ENCODE measurements at places on chromosomes 2 and 18. TPM values are rescaled to one million over a fixed set of nuclear protein-coding genes. Genes with fewer than 3 reads are reported as not detected.

DNA sequence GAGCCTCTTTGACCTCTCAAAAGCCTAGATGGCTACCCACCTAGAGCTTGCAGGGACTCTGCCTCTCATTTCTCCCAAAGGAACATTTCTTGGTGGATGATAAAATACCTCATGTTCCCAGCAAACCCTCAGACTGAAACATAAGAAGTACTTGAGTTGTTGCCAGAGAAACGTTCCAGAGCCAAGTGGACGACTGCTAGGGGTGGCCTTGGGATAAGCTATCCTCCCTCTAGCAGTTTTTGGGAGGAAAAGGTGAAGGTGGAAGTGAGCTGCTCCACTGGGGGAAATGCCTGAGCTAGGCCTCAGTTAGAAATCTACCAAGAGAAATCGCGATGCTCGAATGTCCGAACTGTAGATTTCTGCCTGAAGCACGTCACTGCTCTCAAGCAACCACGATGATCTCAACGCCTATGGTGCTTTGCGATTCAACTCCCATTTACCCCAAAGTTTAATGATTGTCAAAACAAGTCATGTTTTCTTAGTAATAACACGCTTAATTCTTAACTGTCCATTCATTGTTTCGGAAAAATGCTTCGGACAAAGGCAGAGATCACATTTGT lies 91.5 kb downstream of the CCBE1 start:
- H3K4me1 ChIP-seq, result no peaks in the 10 kb centered on the region
- no peak for DNase-seq
- no peaks in the 10 kb centered on the region for H3K36me3 ChIP-seq
- no peak overlapping the region for H3K27ac ChIP-seq
- H3K27me3 ChIP-seq, result no peaks in the 10 kb centered on the region

- H3K4me1 ChIP-seq, result no peaks in the 10 kb centered on the region
- H3K36me3 ChIP-seq, result no peaks in the 10 kb centered on the region
- no peak overlapping the region for H3K27ac ChIP-seq
- no peak overlapping the region for H3K4me3 ChIP-seq
- no peaks in the 10 kb centered on the region for H3K27me3 ChIP-seq
Measured at GRCh38 chr2:202400941-202401340, 24.8 kb downstream of the BMPR2 start.

- H3K27me3 ChIP-seq, result no peaks in the 10 kb centered on the region
- peaks cover 3% of the 10 kb centered on the region for H3K4me1 ChIP-seq
- H3K36me3 ChIP-seq, result no peaks in the 10 kb centered on the region
- no peak overlapping the region for H3K27ac ChIP-seq
- no peak for DNase-seq
Measured at GRCh38 chr2:165827016-165827920, 33.2 kb upstream of the GALNT3 start.

DNA sequence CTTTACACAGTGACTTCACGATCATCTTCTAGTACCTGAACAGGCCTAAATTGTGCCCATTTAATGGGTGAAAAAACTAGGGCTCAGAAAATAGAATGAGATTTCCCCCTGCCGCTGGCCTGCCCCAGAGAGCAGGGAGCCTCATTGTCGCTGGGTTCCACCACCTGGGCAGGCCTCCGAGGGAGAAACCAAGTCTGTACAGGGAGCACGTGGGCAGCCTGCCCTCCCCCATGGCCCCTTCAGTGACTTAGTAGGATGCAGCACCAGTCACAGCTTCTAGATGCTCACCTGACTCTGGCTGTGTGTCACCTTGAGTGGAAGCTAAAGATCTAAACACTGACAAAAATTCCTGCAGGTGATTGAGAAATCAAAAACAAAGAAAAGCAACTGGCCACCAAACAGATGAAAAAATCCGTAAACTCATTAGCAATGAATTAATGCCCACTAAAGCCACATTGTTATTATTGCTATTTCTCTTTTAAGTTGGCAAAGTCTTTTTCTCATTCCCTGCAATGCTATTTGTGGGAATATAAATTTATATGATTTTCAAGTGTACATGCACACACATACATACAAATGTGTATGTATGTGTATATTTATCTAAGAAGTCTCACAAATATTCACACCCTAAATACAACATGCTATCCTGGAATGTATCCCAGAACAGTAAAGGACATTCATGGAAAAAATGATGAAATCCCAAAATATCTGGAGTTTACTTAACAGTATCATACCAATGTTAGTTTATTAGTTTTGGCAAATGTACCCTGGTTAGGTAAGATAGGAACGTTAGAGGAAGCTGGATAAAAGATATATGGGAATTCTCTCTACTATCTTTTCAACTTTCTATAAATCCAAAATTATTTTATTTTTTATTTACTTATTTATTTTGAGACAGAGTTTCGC lies 18.7 kb upstream of the ASPRV1 start:
- DNase-seq, result no peak
- peaks cover 3% of the 10 kb centered on the region for H3K4me1 ChIP-seq
- H3K27me3 ChIP-seq, result no peaks in the 10 kb centered on the region
- H3K36me3 ChIP-seq, result no peaks in the 10 kb centered on the region
- H3K27ac ChIP-seq, result no peak overlapping the region

DNA sequence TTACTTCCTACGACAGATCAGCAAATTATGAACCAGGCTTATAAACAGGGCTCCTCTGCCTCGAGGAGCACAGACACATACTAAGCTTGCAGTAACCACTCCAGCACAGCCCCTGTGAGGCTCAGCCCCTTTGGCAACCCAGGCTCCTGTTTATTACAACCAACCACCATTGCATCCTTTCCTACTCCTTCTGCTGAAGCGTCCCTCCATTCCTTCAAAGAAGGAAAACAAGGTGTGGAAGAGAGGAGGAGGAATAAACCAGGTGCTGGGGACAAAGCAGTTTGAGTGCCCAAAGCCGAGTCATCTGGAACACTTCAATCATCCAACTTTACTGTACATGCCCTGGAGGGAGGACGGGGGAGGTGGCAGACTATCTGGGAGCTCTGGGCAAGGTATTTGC lies 87.2 kb upstream of the MGAT4A start:
- H3K27ac ChIP-seq, result peak overlapping the region; percentile 28
- peaks cover 3% of the 10 kb centered on the region for H3K27me3 ChIP-seq
- no peaks in the 10 kb centered on the region for H3K4me1 ChIP-seq
- peak; percentile 58 for DNase-seq
- no peaks in the 10 kb centered on the region for H3K36me3 ChIP-seq

DNA sequence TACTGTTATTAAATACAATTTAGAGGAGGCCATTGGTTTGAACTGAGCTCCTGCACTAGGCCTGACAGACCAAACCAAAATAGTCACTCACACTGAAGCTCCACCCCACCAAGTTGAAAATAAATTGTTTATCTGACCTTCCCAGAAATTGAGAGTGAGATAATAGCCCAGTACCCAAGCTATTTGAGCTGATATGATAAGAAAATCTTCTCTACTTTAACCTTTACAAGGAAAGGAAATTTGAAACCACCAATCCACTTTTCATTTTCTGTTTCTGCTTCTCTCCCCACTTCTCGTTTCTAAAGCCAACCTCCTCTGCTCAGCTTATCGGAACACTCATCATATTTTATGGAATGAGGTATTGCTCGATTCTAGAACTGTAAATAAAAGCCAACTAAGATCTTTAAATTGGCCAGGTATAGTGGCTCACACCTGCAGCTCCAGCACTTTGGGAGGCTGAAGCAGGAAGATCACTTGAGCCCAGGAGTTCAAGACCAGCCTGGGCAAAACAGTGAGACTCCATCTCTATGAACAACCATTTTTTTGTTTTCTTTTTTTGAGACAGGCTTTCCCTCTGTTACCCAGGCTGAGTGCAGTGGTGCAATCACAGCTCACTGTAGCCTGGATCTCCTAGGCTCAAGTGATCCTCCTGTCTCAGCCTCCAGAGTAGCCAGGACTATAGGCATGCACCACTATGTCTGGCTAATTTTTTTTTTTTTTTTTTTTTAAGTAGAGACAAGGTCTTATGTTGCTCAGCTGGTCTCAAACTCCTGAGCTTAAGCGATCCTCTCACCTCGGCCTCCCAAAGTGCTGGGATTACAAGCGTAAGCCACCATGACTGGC lies 13.3 kb upstream of the GALM start:
- no peak overlapping the region for H3K27ac ChIP-seq
- H3K4me3 ChIP-seq, result no peak overlapping the region
- no peaks in the 10 kb centered on the region for H3K36me3 ChIP-seq

- DNase-seq, result no peak
- no peaks in the 10 kb centered on the region for H3K4me1 ChIP-seq
- no peaks in the 10 kb centered on the region for H3K27me3 ChIP-seq
- H3K36me3 ChIP-seq, result no peaks in the 10 kb centered on the region
- no peak overlapping the region for H3K27ac ChIP-seq
Measured at GRCh38 chr2:238131761-238132462, 6.6 kb upstream of the KLHL30 start.

DNA sequence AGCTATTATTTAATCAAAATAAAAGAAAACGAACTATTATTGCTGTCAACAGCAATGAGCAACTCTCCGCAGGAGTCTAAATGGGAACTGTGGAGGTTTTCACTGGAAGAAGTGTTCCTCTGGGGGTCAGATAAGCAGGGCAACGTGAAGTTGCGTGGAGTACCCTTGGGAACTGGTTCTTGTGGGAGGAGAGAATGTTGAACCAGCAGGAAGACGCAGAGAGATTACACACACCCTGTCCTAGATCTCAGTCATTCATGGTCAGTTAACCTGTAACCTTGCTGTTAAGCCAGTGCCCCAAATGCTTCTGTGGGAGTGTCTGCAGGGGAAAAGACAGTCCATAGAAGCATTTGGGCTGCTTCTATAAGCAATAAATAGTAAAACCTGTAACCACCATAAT lies 20.4 kb upstream of the CABLES1 start:
- no peak overlapping the region for H3K4me3 ChIP-seq
- H3K27ac ChIP-seq, result peak overlapping the region; percentile 69
- peaks cover 8% of the 10 kb centered on the region for H3K4me1 ChIP-seq
- no peaks in the 10 kb centered on the region for H3K36me3 ChIP-seq

- H3K4me1 ChIP-seq, result no peaks in the 10 kb centered on the region
- no peak overlapping the region for H3K4me3 ChIP-seq
- no peak overlapping the region for H3K27ac ChIP-seq
- H3K27me3 ChIP-seq, result no peaks in the 10 kb centered on the region
Measured at GRCh38 chr2:153294199-153294786, 184.3 kb downstream of the RPRM start.

GRCh38 chr2:37623971-37624900 lies 47.2 kb downstream of the CDC42EP3 start:
- H3K4me1 ChIP-seq, result peaks cover 16% of the 10 kb centered on the region
- H3K27me3 ChIP-seq, result no peaks in the 10 kb centered on the region
- peak overlapping the region; percentile 65 for H3K27ac ChIP-seq
- no peak for DNase-seq
- no peak overlapping the region for H3K4me3 ChIP-seq
- H3K36me3 ChIP-seq, result no peaks in the 10 kb centered on the region

DNA sequence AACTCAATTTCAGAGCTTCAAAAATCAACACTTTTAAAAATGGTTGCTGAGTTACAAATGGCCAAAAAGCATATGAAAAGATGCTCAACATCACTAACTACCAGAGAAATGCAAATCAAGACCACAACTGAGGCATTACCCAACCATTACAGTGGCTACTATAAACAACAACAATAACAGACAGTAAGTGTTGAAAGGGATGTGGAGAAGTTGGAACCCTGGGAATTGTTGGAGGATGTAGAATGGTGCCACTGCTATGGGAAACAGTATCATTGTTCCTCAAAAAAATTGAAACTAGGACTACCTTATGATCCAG lies 173.3 kb upstream of the SPRED2 start:
- H3K27me3 ChIP-seq, result no peaks in the 10 kb centered on the region
- H3K36me3 ChIP-seq, result no peaks in the 10 kb centered on the region
- no peak for DNase-seq
- H3K4me3 ChIP-seq, result no peak overlapping the region

- H3K36me3 ChIP-seq, result no peaks in the 10 kb centered on the region
- no peak overlapping the region for H3K4me3 ChIP-seq
- H3K27ac ChIP-seq, result peak overlapping the region; percentile 94
- no peaks in the 10 kb centered on the region for H3K27me3 ChIP-seq
Measured at GRCh38 chr2:42196403-42197267, 27.5 kb downstream of the EML4 start.

- H3K27me3 ChIP-seq, result no peaks in the 10 kb centered on the region
- no peaks in the 10 kb centered on the region for H3K36me3 ChIP-seq
- no peak overlapping the region for H3K4me3 ChIP-seq
- H3K4me1 ChIP-seq, result no peaks in the 10 kb centered on the region
Measured at GRCh38 chr2:48900321-48901014, 144.9 kb upstream of the LHCGR start.

DNA sequence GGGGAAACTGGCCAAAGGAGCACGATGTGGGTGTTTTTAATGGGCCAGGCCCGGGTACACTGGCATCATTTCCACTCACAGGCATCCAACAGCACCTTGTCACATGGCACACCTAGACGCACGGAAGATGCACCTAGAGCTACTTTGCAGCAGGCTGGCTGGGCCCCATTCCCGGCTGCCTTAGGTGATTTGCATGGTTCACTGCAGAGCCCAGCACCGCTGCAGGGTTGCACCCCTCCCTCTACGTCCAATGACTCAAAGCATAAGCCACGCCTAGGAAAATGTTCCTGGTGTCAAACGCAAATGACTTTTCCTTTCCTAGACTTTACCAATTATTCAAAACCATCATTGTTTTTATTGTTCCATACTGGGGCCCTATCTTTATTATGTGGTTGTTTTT lies 222.9 kb downstream of the EIPR1 start:
- H3K36me3 ChIP-seq, result no peaks in the 10 kb centered on the region
- H3K27me3 ChIP-seq, result no peaks in the 10 kb centered on the region
- no peak overlapping the region for H3K27ac ChIP-seq
- no peak for DNase-seq
- H3K4me1 ChIP-seq, result no peaks in the 10 kb centered on the region

DNA sequence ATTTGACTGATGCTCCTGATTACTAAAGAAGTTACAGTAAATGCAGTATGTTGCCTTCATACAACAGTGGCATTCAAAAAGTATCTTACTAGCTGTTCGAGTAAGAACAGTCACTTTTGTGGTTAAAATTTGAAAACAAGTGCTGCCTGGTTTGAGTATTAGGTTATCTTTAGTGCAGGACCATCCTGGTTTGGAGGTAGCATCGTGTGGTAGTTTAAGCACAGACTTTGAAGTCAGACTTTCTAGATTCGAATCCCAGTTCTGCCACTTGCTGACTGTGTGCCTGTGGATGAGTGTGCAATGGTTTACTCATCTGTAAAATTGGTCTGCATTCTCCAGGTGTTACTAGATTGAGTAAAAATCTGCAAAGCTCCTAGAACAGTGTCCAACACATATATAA lies 96.8 kb downstream of the SGPP2 start:
- no peaks in the 10 kb centered on the region for H3K4me1 ChIP-seq
- H3K27ac ChIP-seq, result no peak overlapping the region
- DNase-seq, result no peak
- H3K36me3 ChIP-seq, result no peaks in the 10 kb centered on the region
- no peaks in the 10 kb centered on the region for H3K27me3 ChIP-seq
- H3K4me3 ChIP-seq, result no peak overlapping the region

The FER1L5 gene
- polyA plus RNA-seq, result 0.02 TPM

The RTKN gene
- 22.6 TPM for polyA plus RNA-seq

The TLX2 gene
- 25.6 TPM for polyA plus RNA-seq

The KIDINS220 gene
- 22.8 TPM for polyA plus RNA-seq

The PXDN gene
- polyA plus RNA-seq, result 146 TPM

The RAB11FIP5 gene
- 17.1 TPM for polyA plus RNA-seq

The KCNG2 gene
- polyA plus RNA-seq, result not detected

The GALNT5 gene
- 15.3 TPM for polyA plus RNA-seq

The SCLY gene
- polyA plus RNA-seq, result 19.1 TPM

The CTAGE1 gene
- polyA plus RNA-seq, result 0.03 TPM

The RND3 gene
- polyA plus RNA-seq, result 56.7 TPM

The SLC5A7 gene
- polyA plus RNA-seq, result 0.12 TPM

The ZNF892 gene
- 1.4 TPM for polyA plus RNA-seq

Data from SK-N-SH (cell line).